ENCODE measurements at places on chromosomes 12 and 14.

GRCh38 chr14:71267691-71268090 lies 360.4 kb downstream of the PCNX1 start:
- no peak for DNase-seq

GRCh38 chr12:110379197-110379596 lies 24.3 kb downstream of the ANAPC7 start:
- DNase-seq, result no peak

DNA sequence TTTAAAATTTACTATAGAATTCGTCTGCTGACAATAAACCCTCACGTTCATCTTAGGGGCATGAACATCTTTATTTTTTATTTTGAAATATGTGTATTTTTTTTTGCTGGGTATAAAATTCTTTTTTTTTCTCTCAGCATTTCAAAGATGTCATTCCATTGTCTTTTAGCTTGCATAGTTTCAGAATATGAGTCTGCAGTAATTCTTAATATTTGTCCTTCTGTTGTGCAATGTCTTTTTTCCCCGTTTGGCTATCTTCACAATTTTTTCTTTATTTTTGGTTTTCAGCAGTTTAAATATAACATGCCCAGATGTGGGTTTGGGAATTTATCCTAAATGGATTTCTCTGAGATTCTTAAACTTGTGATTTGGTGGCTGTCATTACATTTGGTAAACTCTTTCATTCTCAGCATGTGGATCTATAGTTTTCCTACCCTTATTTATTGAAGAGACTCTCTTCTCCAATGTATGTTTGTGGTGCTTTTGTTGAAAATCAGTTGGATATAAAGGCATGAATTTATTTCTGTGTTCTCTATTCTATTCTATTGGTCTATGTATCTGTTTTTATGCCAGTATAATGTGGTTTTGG lies 37.8 kb upstream of the PLBD1 start:
- no peak for DNase-seq

DNA sequence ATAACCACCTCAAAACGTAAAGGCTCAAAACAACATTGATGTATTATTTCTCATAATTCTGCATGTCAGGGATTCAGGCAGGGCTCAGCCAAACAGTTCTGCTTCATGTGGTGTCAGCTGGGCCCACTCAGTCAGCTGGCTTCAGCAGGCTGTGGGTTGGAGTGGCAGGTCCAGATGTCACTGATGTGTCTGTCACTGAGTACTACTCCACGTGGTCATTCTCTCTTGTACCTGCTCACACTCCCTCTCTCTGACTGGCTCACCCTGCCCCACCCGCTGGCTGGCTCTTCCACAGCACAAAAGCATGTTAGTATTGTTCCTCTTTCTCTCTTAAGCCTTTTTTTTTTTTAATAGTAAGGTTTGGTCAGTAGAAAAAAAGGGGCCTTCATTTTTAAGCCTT lies 182.4 kb downstream of the DICER1 start:
- no peak for DNase-seq

DNA sequence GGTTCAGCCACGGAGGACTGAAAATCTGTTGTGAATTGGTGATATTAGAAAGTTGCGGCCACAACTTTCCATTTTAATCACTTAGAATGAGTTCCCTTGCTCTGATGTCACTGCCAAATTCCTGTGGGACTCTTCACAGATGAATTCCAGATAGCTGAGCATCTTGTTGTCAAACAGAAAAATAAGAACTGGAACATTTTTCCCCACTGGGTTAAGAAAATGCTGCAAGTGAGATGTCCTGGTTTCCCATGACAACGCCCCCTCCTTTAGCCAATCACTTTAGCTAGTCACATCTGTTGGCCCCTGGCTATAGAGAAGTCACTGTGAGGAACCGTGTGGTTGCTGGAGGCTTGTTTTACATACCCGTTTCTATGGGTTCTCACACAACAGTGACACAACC lies 135.9 kb downstream of the KTN1 start:
- DNase-seq, result no peak

DNA sequence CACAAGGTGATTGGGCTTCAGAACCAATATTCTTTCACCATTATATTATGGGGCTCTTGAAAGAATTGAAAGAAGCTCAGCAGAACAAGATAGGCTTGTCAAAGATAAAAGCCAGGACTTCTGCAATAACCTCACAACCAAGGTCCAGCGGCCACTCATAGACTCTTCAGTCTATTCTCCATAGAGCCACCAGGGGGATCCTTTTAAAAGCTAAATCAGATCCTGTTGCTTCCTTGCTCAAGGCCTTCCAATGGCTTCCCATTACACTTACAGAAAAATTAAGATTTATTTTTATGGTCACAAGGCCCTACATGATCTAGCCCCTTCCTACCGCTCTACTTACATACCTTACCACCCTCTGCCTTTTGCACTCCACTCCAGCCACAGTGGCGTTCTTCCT lies 169.6 kb downstream of the C12orf42 start:
- no peak for DNase-seq

DNA sequence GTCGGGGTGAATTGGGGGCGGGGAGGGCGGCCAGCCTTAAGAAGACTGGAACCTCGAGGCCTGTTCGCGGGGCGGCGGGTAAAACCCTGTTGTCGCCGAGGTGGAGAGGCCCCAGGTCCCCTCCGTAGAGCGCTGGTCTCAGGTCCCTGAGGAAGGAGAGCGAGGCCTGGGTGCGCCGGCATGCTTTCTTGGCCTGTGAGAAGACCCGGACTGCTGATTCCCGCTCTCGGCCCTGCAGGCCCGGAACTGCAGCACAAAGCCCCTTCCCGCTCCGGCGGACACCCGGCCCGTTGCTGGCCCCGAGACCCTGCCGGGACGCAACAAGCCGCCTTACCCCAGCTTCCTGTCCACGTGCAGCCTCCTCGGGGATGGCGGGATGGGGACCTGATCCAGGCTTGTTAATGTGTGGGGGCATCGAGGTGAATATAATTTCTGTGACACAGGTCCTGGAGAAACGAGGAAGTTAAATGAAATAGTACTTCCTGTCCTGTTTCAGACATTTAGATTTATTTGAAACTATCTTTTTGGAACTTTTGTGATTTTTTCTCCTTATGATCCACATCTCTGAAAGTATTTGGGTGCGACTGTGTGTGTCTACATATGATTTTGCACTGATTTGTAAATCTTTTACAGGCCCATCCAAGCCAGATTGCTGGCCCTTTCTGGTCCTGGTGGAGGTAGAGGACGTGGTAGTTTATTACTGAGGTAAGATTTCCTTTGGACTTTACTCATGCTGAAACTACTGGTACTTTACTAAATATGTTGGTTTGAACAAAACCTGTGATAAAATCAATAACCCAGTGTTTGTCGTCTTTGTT lies 600 bp downstream of the PNN start:
- no peak for DNase-seq

GRCh38 chr12:9706086-9706685 lies 26.7 kb downstream of the CLECL1 start:
- no peak for DNase-seq

DNA sequence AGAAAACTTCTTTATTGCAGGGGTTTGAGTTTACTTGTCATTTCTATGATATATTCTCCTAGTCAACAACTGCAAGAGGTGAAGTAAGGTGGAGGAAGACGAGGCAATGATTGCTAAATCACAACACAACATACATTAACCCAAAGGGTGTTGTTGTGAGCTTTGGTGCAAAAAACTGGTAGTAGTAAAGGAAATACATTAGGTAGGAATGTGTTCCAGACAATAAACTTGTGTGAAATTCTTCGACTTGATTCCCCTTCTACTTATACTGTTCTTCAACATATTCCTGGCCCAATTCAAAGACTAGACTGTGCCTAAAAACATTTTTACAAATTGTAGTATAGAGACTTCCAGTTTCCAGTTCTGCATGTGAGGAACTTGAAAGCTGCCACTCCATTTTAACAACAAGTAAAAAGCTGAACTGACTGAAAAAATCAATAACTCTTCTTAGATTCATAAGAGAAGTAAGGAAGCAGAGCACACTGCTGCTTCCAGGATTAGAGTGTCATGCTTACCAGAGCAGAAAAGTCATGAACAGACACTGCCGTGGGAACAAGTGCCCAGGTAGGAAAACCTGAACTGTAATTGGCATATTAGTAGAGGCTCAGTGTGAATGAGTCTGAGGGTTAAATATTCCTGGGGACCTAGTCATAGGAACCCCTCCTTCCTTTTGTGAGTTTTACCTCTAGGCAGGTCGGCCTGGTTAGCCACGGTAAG lies 22.2 kb downstream of the COX8C start:
- DNase-seq, result no peak

DNA sequence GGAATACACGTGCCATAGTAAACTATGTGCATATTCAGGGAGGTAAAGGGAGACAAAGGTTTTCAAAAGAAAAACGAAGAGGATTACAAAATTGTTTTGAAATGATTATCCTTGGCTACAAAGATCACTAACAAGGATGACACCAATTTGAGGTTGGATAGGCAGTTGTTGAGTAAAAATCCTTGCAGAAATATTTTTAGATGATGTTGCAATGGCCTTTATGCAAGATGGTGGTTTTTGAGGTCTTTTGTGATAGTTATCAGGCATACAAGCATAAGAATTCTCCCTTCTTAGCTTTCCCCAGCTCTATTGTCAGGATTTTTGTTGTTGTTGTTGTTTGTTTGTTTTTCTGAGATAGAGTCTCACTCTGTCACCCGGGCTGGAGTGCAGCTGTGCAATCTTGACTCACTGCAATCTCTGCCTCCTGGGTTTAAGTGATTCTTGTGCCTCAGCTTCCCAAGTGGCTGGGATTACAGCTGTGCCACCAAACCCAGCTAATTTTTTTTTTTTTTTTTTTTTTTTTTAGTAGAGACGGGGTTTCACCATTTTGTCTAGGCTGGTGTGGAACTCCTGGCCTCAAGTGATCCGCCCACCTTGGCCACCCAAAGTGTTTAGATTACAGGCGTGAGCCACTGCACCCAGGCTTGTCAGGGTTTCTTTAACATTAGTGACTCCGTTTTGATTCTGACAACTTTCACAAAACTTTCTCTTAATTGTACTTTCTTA lies 7.8 kb downstream of the RNASE1 start:
- DNase-seq, result no peak

DNA sequence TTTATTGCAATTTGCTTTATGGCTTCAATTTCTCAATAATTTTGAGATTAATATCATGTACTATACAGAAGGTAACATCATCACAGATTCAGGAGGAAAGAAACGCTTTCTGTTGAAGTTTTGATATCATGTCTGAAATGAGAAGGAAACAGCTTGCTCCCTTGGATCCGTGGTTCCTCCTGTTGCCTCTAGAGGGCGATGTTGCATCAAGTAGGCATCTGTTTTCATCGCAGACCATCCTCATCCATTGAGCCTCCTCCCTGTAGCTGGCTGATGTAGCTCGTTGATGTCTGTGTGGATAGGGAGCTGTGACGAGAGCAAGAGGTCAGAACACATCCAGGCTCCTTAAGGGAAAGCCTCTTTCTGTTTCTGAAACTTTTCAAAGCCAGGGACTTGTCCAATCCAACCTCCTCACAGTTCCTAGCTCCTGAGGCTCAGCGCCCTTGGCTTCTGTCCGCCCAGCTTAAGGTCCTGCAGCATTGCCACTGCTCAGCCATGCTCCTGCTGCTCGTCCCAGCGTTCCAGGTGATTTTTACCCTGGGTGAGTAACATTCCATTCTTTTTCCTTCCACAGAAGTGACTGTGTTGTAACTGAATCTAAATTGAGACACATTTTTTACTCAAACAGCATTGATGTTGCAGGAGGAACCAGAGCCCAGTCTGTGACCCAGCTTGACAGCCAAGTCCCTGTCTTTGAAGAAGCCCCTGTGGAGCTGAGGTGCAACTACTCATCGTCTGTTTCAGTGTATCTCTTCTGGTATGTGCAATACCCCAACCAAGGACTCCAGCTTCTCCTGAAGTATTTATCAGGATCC lies 304.8 kb upstream of the OR4E1 start:
- DNase-seq, result peak; percentile 47

- no peak for DNase-seq
Observed at GRCh38 chr14:68268719-68269118, 449.1 kb downstream of the RAD51B start.

GRCh38 chr12:93825931-93826555 lies 148.9 kb downstream of the CRADD start:
- DNase-seq, result no peak

DNA sequence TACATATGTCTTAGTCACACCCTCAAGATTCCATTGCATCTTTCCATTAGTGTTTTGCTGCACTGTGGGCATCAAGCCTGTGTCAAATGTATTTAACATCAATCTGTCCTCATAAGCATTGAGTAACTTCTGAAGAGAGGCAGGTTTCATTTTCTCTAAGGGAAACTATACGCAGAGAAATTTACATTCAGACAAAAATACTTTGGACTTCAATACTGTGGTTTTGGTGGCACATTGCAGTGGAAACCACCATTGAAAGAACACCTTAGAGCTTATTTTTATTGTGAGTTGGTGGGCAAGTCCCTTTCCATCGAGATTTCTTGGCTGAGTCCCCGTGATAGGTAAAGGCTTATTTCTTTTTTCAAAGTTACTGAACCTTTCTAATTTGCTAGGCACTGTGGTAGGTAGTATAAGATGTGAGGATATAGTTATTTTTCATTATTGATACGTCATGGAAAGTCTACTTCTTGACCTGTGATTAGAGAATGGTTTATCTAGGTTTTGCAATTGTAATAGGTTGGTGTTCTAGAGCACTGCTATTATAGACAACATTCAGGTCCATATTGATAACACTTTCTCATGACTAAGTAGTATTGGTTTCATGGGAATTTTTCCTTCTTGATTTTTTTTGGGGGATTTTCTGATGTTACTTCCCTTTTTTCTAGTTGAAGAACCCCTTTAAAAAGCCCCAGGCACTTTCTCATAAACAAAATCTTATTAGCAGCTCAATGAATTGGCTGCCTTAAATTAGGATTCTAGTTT lies 81.9 kb downstream of the CFAP54 start:
- DNase-seq, result no peak

DNA sequence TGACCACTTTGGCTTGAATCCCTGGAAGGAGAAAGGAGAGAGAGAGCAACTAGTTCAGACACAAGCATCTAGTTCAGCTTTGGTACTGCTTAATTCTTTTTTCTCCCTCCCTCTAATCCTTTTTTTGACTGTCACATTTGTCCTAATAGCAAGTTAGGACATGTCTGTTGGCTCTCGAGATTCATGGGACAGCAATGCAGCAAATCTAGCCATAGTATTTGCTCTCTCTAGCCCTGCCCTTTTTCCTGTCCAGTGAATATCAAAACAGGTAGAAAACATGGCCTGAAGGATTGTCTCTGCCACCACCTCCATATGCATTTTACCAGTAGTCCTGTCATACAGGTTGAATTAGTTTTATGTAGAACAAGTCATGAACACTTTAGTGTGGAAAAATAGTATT lies 116.4 kb downstream of the PTPRB start:
- no peak for DNase-seq

DNA sequence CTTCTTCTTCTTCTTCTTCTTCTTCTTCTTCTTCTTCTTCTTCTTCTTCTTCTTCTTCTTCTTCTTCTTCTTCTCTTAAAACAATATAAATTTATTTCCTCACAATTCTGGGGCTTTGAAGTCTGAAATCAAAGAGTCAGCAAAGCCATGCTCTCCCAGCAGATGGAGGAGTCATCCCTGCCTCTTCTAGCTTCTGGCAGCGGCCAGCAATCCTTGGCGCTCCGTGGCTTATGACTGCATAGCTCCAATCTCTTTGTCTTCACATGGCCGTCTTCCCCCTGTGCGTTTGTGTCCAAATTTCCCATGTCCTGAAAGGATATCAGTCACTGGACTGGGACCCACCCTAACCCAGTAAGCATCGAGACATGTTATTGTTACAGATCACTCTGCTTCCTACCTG lies 22.9 kb downstream of the KCNA1 start:
- DNase-seq, result no peak

GRCh38 chr14:92658160-92658559 lies 90.3 kb downstream of the LGMN start:
- no peak for DNase-seq

GRCh38 chr12:6341417-6342139 lies at the start of gene TNFRSF1A:
TNFRSF1A (minus strand) TSS chr12:6342076; CDS start chr12:6341814, 262 bp downstream.
- no peak for DNase-seq

GRCh38 chr14:96662116-96662970 lies 134.8 kb upstream of the VRK1 start:
- DNase-seq, result no peak

Measured in mesothelial cell of epicardium (in vitro differentiated cells).